ENCODE measurements at places on chromosomes 6 and 20. TPM values are rescaled to one million over a fixed set of nuclear protein-coding genes. Genes with fewer than 3 reads are reported as not detected.

The ADTRP gene
- total RNA-seq: 4.2 TPM

The GSTA2 gene
- not detected for total RNA-seq

The SLC22A23 gene
- total RNA-seq: 0.17 TPM

The DST gene
- 1.7 TPM for total RNA-seq

The RAB22A gene
- total RNA-seq: 15.0 TPM

The DEFB132 gene
- not detected for total RNA-seq

The BTNL2 gene
- not detected for total RNA-seq

The PI3 gene
- total RNA-seq: not detected

The CNR1 gene
- total RNA-seq: not detected

The ATP6V1G2 gene
- total RNA-seq: 1.4 TPM

The EDN3 gene
- not detected for total RNA-seq

The HLA-DOA gene
- 3.6 TPM for total RNA-seq

The TCP11 gene
- not detected for total RNA-seq

The FAM162B gene
- total RNA-seq: not detected

The TMEM170B gene
- total RNA-seq: 2.9 TPM

The KCNB1 gene
- total RNA-seq: not detected

The EYA2 gene
- total RNA-seq: not detected

The THBD gene
- not detected for total RNA-seq

The PTK6 gene
- total RNA-seq: 0.15 TPM

The MLN gene
- total RNA-seq: not detected

The SSR1 gene
- 160 TPM for total RNA-seq

The RIMS1 gene
- not detected for total RNA-seq

The PPP2R5D gene
- 50.3 TPM for total RNA-seq

The LKAAEAR1 gene
- 0.42 TPM for total RNA-seq

The SLC17A2 gene
- total RNA-seq: not detected

The MTCH1 gene
- 117 TPM for total RNA-seq

All from activated CD8-positive, alpha-beta memory T cell treated with anti-CD3 and anti-CD28 coated beads for 36 hours (primary cell).